ENCODE measurements at places on chromosomes 7 and 10.
A peak's percentile ranks its signal among the peaks of the same experiment; 100 is the strongest.

- DNase-seq = no peak
These were observed 736.6 kb downstream of the AUTS2 start for GRCh38 chr7:70334871-70335270.

- no peak for DNase-seq
These were observed 70.6 kb downstream of the CLEC2L start for GRCh38 chr7:139594090-139594489.

DNA sequence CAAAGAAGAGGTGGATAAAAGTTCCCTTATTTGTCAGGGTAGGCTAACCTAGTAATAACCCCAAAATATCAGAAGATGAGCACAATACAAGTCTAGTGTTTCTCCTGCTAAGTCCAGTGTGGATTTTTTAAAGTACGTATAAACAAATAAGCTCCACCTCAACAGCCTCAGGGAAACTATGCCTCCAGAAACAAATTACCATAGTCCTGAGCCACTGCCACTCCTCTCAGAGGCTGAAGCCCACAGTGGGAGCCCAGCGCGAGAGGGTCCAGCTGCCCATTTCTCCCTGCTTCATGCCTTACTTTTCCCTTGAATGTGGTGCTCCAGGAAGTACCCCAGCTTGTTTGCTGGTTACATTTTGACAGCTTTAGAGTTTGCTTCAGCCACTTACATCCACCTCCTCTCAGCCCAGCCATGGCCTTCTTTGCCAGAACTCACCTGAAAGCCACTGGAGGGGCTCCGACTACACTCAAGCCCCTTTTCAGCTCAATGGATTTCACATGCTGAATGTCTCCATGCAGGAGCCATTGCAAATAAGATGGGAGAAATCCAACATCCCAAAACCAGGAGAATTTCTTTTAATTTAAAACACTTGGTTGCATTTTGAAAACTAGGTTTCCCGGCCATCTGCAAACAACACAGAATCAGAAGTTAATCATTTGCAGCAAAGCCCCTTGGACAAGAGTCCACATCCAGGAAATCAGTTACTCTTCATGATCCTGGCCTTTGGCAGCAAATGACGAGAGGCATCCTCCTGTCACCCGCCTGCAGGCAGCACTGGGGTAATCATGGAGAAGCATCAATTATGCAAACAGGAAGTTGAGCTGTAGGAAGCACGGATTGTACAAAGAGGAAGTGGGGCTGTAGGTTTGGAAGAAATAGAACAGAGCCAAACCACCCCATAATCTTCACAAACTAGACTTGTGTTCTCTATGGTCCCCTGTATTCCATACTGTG is 138.1 kb downstream of the HERPUD2 start:
- DNase-seq = no peak

DNA sequence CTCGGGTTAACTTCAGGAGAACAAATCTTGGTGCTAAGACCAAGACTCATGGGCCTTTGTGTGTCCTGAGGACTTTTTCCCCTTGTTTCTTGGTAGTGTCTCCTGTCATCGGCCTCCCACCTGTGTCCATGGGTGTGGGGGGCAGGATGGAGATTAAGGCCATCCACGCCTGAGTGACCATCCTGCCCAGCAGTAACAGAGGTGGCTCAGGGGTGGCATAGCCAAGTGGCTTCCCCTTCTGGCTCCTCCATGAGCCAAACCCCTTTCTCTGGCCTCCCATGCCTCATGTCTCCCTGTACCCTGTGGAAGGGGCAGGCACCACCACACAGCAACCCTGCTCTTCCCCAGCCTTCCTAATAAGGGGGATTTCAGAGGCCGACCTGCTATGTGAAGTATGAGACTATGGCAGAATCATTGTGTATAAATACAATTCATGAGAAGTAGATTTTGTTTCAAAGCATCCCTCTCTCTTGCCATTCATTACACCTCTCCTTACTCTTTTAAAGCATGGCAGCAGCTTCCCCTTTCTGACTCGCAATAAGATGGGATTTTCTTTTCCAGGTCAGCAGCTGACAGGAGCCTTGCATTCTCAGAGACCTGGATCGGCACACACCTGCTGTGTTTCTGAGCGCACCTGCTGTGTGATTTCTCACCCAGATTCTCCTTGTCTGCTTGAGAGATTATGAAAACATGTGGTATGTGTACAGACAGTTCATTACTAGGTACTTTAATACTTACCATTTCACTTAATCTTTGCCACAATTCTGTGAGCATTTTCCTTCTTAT is 102.5 kb downstream of the XPNPEP1 start:
- no peak for DNase-seq

DNA sequence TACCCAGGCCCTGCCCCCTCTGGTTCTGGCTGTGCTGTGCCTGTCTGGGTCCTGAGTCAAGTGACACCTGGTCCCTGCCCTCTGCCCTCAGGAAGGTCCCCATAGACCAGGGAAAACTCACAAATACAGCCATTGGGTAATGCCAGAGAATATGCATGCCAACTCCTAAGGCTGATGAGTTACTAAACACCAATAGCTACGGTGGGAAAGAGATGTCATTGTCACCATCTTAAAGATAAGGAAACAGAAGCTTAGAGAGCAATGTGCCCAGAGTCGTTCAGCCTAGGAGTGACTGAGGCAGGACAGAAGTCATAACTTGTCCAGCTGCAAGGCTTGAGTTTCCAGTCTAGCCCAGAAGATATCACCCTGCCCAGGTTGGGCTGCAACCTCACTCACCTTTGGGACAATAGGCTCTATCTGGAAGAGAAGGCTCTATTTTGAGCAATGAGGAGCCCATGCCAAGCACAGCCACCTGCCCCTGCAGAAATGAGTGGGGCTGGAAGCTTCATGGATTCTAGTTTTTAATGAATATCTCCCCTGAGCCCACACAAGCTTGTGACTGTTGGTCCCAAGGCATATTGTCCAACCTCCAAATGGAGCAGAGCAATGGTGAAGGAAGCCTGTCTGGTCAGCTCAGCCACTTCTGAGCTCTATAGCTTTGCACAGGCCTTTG is 42.6 kb downstream of the ZNF273 start:
- no peak for DNase-seq

- DNase-seq = peak; percentile 31
These were observed 558.2 kb upstream of the PFKP start for GRCh38 chr10:2509081-2509531.

DNA sequence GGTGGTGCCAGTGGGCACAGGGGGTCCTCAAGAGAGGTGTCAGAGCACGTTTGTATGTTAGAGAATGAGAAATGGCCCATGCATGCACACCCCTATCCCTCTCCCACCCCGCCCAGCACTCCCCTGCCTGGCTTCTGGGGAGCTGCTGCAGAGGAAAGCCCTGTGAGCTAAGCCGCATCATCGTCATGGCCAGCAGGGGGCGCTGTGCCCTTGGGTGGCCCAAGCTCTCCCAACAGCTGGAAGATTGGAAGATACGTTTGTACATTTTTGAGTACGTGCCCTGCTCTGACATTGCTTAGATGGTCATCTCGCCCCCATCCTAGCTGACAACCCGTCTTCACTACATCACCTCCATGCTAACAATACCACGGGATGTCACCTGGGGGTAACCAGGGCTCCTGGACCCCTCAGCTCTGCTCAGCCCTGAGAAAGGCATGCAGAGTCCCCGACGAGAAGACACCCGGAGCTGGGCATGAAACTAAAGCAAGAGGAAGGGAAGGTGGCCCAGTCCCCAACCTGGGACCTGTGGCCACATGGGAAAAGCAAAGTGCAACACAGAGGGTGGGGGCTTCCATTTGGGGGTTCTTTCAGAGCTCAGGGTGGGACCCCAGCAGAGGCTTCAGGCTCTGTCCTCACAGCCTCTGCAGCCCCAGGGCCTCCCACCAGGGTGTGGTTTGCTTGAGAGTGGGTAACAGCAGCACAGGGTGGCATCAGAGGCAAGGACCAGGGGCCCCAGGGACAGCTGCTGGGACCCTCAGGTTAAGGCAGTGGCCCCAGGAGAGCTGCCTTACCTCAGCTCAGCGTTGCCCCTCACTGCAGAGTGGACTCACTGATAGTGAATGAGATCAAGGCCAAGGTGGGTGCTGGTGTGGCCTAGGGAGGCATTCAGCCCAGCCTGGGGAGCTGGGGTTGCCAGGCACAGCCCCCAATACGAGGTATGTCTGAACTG is 136.6 kb downstream of the PTPN20 start:
- DNase-seq = peak; percentile 72

GRCh38 chr7:70725448-70725847 is 406.5 kb upstream of the GALNT17 start:
- DNase-seq = no peak

DNA sequence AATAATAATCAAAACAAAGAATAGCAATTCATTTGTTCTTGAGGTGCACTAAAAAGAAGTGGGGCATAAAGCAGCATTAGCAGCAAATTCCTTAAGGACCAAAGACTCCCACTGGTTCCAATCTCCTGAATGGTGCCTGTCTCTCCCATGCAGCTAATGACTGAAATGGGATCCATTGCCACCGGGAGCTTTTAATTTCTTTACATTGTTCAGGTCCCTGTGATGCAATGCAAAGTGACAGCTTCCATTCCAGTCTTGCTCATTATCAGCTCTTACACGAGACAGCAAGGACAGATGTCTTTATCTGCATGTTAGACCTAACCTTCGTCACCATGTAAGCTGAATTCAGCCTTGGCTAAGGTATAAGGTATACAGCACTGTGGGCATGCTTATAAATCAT is 148.1 kb downstream of the POU6F2 start:
- DNase-seq = no peak

Measured in iris pigment epithelial cell (primary cell).